ENCODE measurements at places on chromosomes 1 and 21.

DNA sequence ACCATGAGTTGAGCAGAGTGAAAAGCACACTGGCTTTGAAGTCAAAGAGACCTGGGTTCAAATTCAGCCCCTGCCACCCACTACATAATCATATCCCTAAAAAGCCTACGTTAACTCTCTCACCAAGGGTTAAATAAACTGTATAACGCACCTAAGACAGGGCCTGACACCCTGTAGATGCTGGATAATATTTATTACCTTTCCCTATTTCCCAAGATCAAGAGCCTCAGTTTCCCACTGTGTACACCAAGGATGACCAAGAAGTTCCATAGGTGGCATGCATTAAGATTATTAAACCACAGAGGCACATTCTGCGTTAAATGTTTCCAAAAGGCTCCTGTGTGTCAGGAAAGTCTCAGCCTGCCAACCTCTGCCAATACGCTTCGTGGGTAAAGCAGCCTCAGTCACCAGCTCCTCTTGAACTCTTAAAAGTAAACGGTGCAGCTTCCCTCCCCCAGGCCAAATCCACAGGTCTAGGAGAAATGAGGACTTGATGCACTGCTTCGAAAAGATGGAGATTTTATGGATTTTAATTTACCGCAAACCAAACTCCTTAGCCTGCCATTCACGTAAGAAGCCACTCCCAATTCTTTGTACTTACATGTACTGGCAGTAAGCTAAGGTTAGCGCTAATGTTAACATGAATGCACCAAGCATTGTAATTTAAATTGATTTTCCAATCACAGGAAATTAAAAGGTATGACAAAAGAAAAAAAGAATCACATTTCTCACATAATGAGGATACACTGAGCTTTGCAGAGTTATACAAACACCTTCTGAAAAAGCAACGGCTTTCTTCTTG lies 2.6 kb downstream of the USP24 start:
- no peak for DNase-seq

DNA sequence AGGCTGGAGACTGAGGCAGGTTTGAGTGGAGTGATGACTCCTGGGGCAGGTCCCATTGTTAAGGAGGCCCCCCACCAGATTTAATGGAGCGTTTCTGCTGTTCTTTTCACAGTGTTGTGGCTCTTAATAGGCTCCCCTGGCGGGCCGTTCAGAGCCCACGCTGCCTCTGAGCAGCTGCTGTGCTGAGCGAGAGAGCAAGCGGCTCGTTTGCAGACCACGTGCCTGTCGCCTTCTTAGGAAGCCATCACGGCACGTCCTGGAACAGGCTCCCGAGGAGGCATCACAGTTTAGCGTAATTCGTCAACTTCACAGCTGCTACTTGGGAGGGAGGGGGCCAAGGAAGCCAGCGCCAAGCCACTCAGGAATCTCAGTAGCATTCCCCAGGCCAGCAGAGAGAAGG lies 70.5 kb upstream of the CTTNBP2NL start:
- no peak for DNase-seq

- DNase-seq = no peak
Observed at GRCh38 chr1:184225283-184226099, 161.3 kb upstream of the C1orf21 start.

DNA sequence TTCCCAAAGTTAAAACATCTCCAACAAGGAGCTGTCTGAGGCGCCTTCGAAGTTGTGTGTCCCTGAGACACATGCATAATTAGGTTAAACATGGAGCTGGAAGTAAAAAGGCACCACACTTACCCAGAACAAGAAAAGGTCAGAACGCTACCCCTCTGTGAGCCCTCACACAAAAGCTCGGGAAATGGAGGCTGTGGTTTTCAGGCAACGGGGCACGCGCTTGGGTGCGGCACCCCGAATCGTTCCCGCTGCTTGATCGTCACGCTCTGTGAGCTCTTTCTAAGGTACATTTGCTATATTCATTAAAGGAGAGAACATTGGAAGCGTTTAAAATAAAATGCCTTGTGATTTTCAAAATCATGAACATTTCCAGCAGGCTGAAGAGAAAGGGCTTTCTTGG lies 12.5 kb downstream of the CAPN8 start:
- DNase-seq = no peak

GRCh38 chr1:27990920-27991537 lies 31.3 kb downstream of the XKR8 start:
- no peak for DNase-seq

DNA sequence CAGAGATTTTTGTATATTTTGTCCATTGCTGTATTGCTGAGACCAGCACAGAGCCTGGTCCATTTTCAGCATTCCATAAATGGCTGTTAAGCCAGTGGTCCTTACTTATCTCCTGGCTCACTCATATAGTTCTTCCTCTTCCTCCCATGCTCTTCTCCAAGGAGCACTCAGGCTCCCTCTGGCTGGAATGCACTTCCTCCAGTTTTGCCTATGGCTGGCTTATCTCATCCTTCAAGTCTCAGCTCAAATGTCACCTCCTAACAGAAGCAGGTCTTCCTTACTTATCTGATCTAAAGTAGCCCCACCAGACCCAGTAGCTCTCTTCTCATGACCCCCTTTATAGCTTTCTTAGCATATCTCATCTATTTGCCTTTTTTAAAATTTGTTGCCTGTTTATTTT lies 146.9 kb downstream of the SLC30A10 start:
- no peak for DNase-seq

- DNase-seq = no peak
Observed at GRCh38 chr1:55402142-55402541, 187.0 kb upstream of the USP24 start.

- DNase-seq = no peak
Observed at GRCh38 chr1:26618561-26618960, 77.3 kb upstream of the ARID1A start.

- DNase-seq = no peak
Observed at GRCh38 chr1:106502659-106503058, 553.8 kb upstream of the PRMT6 start.

DNA sequence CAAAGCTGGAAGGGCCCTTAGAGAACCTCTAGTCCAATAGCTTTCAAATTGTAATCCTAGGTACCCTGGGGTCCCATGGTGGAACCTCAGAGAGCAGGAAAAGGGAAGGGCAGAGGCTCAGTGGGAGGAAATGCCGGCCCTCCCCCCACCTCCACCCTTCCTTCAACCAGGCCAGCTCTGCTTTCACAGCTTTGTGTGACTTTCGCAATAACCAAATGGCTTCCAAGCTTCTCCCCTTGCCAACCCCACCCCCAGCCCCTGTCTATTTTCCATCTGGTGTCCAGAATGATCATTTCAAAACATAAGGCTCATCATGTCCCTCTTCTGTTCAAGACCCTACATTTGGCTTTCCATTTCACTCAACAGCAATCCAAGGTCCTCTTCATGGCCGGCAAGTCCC lies 74.4 kb downstream of the CD58 start:
- no peak for DNase-seq

DNA sequence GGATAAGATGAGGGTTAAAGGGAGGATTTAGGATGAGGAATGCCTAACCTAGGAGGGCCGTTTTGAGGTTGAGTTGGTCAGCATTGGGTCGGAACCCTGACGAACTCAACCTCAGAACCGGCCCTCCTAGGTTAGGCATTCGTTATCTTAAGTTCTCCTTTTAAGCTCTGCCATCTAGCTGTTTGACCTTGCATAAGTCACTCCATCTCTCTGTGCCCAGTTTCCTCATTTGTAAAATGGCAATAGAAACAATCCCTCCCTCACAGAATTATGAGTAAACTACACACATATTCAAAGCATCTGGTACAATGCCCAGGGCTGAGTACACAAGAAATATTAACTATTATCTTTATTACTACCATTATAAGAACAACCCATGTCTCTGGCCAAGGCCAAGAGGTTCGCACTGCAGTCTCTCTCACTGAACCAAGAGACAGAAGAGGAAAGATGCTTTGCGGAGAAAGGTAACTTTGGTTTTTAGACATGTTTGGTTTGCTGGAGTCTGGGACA lies 4.8 kb downstream of the ABCB10 start:
- no peak for DNase-seq

- DNase-seq = no peak
Observed at GRCh38 chr1:42152119-42152518, 1.1 kb upstream of the GUCA2B start.

DNA sequence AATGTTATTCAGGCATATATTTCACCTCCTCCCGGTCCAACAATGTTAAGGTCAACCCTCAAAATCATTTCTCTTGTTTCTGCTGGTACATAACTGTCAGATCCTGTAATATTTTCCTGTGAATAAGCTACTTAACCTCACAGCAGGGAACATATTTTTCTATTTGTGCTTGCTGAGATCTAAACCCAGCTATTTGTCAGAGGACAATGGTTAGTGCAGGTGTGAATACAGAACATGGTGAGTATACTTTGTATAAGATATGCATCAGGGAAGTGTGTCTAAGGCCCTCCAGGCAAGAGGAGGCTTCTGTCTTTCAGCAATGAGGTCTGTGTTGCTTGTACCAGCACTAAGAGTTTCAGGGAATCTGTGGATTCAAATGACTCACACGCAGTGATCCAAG lies 970.6 kb downstream of the NCAM2 start:
- no peak for DNase-seq

- DNase-seq = no peak
Observed at GRCh38 chr1:151944126-151944856, 35.0 kb upstream of the THEM4 start.

DNA sequence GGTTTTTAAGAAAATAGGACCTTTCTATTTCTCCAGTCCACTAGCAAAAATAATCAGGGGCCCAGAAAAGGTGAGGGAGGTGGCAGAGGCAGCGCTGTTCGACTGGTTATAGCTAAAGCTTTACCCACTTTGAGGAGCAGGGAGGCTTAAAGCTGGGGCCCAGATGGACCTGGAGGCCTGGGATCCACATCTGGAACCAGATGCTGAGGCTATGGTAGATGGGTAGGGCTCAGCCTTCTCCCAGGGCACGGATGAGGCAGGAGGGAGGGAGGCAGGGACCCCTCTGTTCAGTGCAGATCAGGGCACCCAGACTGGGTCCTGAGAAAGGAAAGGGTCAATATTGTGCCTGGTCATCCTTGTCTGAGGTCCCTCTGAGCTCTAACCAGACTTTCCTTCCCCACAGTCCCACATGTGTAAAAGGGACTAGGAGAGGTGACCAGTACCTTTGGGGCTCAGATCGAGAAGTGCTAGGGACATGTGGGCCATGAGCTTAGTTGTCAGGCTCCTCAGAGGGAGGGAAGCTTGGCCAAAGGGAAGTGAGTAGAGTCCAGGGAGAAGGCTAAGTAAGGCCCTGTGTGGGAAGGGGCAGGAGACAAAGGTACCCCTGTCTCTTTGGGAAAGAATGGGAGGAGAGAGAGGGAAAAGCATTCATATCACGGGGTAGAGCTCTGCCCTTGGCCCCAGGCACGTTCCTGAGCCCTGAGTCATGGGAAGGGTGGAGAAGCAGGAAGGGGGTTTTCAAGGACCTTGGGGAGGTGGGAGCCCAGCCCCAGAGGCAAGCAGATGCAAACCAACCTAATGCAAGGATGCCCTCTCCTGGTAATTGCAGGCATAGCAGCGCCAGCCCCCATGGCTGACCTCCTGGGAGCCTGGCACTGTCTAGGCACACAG lies 15.4 kb downstream of the LMNA start:
- peak; percentile 44 for DNase-seq

All from stimulated activated CD4-positive, alpha-beta T cell treated with anti-CD3 and anti-CD28 coated beads, Interleukin-1b, Interleukin-23, amount 100 ng/mL, for 1 hour (primary cell).